ENCODE measurements at places on chromosomes 2 and 18.
A peak's percentile ranks its signal among the peaks of the same experiment; 100 is the strongest.

GRCh38 chr2:199460846-199461710 lies 3.3 kb upstream of the SATB2 start:
- no peak for DNase-seq

DNA sequence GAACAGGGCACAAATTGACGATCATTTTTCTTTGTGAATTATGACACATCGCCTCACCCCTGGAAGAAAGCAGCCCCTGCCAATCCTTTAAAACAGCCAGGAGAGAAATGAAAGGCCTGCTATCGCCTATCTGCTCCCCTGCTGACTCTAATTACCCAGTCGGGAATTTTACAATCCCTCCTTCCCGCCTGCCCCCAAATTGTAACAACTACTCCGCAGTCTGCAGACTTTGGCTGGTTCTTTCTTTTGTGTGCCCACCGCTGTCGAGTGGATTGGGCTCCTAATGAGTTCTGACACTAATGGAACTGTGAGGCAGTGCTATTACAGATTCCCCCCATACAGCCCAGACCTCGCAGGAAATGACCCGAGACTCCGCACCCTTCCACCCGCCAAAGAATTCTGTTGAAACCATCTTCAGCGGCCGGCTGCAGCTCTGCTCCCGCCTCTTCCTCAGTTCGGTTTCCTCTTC lies 281.2 kb upstream of the PARD3B start:
- DNase-seq = no peak

DNA sequence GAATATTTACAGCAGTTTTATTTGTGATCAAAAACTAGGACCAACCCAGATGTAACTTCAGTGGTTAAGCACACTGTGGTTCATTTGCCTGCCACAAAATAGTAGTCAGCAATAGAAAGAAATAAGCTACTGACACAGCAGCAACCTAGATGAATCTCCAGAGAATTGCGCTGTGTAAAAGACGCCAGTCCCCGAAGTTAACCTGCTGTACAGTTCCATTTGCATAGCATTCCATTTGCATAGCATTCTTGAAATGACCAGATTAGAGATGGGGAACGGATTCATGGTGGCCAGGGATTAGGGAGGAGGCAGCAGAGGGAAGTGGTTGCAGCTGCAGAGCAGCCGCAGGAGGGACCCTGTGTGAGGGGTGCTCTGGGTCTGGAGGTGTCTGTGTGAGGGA lies 39.3 kb upstream of the NFATC1 start:
- DNase-seq = no peak

- no peak for DNase-seq
Observed at GRCh38 chr2:239496700-239497099, 95.9 kb upstream of the HDAC4 start.

DNA sequence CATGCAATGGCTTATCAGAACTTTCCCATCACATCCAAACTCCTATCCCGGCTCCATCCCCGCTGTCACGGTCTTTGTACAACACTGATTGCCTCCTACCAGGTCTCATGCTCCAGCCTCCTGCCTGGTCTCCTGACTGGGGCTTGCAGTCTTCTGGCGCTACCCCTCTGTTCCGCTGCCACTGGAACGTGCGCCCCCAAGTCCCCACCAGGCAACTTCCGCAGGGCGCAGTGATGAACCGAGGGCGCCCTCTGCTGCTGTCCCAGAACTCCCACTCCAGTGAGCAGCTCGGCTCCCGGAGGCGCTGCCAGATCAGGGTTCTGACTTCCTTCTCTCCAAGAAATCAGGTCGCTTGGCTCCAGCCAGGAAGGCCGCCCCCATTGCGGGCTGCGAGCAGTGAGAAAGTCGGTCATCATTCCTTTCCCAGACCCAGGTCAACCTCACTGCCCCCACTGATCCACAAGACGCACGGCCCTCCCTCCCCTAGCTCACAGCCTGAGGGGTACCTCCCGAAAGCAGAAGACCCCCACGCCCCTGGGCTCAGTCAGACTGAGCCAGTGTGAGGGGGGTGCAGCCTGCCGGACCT lies 43.9 kb upstream of the RAB11FIP5 start:
- DNase-seq = peak; percentile 35
